Hypothalamus (tissue), 51 donors: ENCODE measurements at places on chromosomes 5 and 9.

DNA sequence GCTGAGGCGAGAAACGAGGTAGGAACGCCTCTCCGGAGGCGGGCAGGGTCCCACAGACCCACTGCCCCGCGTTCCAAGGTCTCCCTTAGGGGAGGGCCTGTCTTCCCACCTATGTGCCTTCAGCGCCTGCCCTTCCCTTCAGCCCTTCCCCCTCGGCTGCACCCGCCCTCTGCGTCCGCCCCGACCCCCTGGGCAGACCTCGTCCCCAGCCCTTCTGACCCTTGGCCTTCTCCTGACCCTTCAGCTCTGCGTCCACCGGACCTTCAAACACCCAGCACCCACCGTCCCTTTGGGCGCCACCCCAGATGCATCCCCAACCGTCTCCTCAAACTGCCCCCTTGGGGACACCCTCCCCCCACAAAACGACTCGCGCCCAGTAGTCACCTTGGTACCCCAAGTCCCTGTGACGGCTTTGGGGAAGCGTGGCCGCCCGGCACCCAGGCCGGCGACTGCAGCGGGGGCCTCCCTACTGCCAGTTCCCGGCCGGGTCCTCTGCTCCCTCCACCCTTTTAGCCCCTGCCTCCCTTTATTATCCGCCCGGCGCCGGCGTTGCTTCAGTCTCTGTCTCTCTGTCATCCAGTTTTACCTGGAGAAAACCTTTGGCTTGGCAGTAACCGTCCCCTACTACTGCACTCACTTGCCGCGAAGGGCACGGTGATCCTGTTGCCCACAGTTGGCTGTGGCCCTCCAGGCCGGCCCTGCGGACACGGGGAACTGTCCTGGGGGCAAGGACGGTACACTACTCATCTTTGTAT lies 421 bp downstream of the RUSC2 start:
- peak; percentile 47 for DNase-seq

DNA sequence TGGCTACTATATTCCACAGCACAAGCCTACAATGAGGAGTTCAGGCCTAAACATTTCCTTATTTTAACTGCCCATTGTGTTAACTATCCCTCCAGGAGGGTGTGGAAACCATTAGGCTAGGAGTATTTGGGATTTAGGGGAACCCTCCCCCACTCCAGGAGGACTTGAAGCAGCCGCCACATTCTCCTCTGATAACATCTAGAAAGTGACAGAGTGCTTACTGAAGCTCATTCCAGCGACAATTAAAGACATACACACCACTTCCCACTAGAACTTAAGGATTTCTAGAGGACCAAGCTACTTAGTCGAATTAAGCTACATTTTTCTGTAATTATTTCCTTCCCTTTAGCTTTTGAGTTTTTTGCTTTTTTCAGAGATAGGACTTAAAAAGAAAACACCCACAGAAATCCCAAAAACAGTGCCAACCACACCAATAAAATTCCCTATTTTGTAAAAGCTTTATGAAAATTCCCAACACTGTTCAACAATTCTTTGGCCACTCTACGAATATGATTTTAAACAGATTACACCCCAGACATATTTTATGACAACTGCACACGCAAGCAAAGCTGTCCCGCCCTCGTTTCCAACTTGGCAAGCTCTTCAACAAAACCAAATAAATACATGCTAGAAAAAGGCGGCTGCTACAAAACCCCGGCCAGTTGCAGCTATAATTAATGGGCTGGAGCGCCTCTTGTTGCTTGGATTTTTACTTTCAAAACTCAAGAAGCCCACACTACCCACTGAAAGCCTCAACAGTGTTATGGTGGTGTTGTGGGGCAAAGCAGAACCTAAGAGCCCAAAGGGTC lies 4.5 kb downstream of the ROR2 start:
- DNase-seq: no peak

GRCh38 chr5:135073761-135074345 lies 39.8 kb upstream of the PITX1 start:
- no peak for DNase-seq

- no peak for DNase-seq
These were observed 739 bp downstream of the CARD9 start for GRCh38 chr9:136372561-136373299.

DNA sequence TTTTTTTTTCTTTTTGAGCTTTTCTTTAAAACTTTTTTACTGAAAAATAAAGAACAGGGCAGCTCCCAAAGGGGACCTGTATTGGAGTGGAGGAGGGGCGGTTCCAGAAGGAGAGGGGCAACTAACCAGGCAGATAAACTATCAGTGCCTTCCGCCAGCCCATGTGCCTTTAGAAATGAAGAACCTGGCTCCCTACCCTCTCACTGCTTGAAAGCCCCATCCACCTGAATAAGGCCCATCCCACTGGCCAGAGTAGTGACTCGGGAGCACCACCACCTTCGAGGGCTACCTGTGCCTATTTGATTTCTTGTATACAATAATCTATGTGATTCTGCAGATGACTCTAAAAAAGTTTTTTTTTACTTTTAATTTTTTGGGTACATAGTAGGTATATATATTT lies 276.7 kb downstream of the PSAT1 start:
- no peak for DNase-seq

GRCh38 chr9:77457916-77458592 lies 190.1 kb downstream of the GNA14 start:
- no peak for DNase-seq

DNA sequence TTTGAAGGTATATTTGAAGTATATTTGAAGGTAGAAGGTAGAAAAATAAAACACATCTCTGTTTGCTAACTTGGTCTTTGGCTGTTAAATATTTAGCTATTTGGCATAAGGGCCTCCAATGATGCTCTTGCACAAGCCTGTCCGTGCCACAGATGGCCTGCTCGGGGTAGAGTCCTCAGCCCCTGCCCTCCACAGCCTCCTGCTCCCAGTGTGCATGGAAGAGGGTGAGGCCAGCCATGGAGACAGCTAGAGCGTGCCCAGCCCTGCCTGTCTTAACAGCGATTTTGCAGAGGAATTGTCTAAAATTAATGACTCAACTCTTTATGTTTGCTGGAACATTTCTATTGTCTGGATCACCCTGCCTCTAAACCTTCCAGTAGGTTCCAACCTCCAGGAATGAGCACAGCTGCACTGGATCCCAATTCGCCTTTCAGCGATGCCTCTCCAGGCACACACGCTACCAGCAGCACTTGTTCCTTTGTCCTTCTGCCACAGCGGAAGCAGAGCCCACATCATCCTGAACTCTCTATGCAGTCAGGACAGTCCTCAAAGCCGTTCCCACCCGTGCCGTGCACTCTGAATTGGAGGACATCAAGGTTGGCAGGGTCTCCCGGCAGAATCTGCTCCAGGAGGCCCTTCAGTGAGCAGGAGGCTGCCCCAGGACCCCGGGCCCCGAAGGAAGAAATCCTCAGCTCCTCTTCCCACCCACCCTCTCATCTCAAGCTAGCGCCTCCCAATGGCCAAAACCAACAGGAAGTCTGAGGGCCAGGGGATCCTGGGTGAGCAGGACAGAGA lies 254.0 kb upstream of the IRX1 start:
- DNase-seq: no peak

- no peak for DNase-seq
These were observed 29.9 kb downstream of the MRPL22 start for GRCh38 chr5:154970759-154971158.

- DNase-seq: no peak
These were observed 21.1 kb downstream of the TNPO1 start for GRCh38 chr5:72837524-72838096.

DNA sequence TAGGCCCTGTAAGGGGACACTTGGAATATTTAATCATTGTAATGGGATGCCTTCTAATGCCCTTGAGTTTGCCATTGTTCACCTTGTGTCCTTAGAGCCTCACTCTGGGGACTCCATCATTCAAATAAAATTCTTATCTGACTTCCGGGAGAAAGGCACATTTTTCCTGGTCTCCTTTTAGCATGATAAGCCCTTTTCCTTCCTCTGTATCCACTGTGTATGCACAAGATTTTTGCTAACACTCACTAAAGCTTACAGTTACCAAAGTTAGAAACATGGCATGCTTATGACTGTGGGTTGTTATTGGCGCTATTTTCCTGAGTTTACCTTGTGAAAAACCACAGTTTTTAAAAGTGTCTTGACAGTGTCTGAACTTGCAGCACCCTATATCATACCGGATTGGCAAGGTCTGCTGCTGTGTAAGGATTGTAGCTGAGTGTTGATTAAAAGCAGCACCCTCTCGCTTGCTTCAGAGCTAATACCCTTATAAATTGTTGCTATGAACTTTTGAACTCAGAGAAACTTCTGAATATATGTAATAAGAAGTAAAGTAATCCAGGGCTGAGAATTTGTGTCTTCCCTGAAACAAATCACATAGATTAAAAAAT lies 46.4 kb downstream of the SNCAIP start:
- no peak for DNase-seq

GRCh38 chr9:95436416-95436815 lies 80.4 kb downstream of the PTCH1 start:
- DNase-seq: no peak

- no peak for DNase-seq
These were observed 320.2 kb downstream of the CTNND2 start for GRCh38 chr5:11584017-11584416.

GRCh38 chr9:14323985-14324650 lies 10.2 kb upstream of the NFIB start:
- DNase-seq: no peak

GRCh38 chr5:59380350-59380951 lies 513.1 kb downstream of the PDE4D start:
- DNase-seq: no peak

DNA sequence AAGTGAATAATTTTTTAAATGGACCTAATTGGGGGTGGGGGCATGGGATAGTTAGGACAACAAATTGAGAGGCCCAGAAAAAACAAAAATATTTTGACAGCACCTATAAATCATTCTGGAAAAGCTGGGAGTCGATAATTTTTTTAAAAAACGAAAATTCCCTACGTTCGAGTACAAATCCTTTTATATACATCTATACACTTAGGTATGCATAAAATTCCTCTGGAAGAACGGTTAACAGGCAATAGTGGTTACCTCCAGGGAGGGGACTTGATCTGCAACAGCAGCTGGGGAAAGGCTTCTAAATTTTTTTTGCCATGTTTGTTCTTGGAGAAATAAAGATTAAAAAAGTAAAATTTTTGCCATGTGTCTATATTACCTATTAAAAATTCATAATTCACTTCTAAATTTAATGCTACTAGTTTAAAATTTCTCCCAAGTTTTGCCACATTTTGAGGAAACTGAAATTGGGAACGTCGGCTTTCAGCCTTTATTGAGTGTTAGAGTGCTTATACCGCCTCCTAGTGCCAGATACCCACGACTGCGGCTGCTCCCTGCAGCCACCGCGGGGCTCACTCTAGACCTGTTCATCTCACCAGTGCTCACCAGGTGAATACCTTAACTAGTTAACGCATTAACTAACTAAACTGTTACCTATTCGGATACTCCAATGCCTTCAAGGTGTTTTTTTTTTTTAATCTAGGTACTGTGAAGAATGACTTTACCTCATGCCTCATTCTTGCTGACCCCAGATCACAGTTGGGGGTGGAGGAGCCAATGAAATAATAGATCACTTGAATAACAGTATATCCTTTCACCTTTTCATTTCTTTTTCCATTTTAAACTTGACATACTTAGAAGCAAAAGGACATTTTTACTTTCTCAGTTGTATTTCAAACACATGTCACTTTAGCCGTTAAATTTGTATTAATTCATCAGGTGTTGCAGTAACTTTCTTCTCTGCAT lies 1.8 kb upstream of the BHMT start:
- no peak for DNase-seq

- DNase-seq: no peak
These were observed 37.9 kb downstream of the HK3 start for GRCh38 chr5:176861276-176861675.

DNA sequence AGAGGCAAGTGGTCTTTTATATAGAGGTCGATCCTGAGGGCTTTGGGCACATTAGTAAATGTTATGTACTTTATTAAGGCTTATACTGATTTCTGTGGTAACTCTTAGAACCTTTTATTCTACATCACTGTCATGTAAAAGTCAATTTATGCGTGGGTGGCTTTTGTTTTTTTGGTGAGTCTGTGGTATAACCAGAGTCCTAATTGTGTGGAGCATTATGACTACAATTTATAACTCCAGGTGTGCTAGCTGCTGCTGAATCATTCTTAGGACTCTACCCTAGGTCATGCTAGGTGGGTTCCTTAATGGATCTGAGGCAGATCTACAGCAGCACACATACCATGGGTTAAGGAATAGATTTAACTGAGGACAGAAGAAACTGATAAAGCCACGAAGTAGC lies 33.9 kb upstream of the KCNN2 start:
- no peak for DNase-seq

DNA sequence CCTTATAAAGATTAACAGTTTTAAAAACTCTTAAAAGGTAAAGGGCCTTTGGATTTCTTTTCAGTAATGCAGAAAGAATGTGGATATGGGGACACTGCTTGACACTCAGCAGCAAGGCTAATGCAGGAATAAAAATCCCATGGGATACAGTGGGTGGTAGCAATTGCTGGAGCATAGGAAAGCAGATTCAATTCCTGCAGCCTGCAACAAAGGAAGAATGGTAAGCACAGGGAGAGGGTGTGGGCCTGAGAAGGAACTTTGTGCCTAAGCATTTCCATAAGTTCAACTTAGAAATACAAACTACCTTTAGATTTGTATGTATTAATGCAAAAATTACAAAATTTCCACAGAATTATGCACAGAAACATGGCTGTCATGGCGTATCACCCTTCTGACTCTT lies 65.8 kb upstream of the CDK5RAP2 start:
- DNase-seq: no peak

- no peak for DNase-seq
These were observed 38.1 kb downstream of the SEMA6A start for GRCh38 chr5:116536316-116537083.
